ENCODE measurements at places on chromosomes 3 and 15.

DNA sequence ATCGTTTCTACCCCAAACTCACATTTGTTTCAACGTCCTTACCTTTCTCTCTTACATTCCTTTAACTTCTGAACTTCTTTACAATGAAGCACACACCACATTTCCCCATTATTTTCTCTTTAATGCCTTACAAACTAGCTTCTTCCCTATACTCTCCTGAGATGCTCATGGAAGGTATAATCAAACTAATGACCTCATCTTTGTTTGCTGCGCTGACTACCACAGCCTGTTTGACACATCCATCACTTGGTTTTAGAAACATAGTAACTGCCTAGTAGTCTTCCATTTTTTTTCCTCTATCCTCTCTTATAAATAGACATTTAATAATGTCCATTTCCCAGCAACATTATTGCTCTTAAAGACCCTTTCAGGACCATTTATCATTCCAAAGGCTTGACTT, 230.5 kb upstream of the LRTM1 start:
- DNase-seq = no peak

- no peak for DNase-seq
Observed at GRCh38 chr15:38424101-38424552, 29.8 kb upstream of the FAM98B start.

DNA sequence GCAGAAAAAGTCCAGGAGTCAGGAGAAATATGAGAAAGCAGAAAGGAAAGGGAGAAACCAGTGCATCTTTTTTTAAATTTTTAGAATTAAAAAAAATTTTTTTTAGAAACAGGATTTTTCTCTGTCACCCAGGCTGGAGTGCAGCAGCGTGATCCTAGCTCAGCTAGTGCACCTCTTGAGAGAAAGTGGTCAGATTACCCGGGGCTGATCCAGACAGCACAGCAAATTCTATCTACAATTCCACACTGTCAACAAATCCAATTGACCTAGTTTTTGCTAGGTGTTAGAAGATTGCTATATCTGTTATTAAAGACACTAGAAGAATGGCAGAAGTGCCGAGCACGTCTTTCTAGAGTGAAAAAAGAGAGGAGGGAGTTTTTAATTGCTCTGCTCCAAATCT, 117.3 kb downstream of the RFTN1 start:
- DNase-seq = no peak

GRCh38 chr3:188152660-188153436, 1.1 kb upstream of the LPP start:
- DNase-seq = no peak

- no peak for DNase-seq
Observed at GRCh38 chr15:39918688-39919385, 1.2 kb downstream of the GPR176 start.

DNA sequence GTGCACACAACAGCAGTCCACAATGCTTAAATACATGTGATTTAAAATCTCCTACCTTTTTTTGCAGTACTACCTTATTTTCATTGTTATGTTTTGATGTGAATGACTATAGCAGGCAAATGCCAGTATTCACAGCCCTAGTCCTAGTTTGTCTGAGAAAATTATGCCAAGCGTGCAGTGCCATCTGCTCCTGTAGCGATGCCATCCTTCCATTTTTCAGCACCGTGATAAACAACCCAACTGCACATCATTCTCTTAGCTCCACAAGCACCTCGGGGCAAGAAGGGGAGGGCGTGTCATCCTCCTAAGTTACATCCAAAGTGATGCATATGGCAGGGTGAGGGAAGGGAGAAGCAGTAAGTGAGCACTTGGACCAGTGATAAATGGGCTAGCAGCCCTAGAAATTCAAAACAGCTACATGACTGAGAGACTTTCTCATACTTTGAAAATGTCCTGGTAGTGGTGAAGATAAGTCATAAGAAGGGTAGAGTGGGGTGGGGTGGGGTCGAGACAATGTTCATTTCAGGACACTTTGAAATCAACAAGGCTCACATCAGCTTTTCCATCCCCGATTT, 198.8 kb downstream of the LSAMP start:
- DNase-seq = no peak

- peak; percentile 82 for DNase-seq
Observed at GRCh38 chr3:190862209-190863118, at the start of gene GMNC. GMNC (minus strand) TSS chr3:190862694; CDS start chr3:190862615, 79 bp downstream.

- DNase-seq = no peak
Observed at GRCh38 chr3:114846252-114846651, 300.8 kb downstream of the ZBTB20 start.

DNA sequence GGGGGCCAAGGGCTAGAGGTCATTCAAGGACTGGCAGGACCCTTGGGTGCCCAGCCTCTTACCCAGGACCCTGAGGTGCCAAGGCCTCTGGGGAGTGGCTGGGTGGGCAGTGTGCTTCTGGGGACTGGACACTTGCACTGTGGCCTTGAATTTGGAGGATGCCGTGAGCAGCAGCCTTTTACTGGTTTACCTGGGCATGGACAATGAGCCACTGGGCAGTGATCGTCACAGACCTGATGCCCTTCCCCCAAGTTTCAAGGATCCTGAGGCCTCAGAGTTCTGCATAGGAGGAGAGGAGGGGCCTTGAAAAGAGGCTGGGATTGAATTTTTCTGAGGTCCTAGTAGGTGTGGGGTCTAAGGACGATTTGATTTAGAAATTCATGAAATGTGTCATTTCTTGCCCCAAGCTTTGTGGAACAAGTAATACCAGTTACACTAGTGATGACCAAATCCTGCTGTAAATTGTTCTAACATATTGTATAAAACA, 146.1 kb upstream of the TPM1 start:
- DNase-seq = peak; percentile 67

DNA sequence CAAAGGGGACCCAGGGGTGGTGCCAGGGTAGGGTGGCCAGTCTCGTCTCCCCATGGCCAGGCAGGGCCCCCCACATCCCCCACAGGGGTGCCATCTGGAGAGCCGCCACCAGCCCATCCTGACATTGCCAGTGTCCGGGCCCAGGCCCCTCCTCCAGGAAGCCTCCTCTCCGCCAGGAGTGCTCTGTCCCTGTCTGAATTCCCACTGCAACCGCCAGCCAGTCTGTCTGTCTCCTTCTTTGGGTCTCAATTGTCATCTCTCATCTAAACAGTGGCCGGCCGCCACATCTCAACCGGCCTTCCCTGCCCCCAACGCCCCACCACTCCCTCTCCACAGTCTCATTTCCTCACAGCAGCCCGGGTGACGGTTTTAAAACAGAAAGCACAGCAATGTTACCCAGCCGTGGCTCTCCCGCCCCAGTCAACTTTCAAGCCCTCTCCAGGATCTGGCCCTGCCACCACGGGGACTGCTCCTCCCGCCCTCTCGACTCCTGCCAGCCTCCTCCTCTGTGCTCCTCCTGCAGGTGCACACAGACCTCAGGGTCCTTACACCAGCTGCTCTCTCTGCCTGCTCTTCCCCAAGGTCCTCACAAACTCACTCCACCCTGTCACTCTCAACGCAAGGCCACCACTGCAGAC, 57.0 kb downstream of the IQSEC1 start:
- no peak for DNase-seq

GRCh38 chr3:152466784-152467183, 198.1 kb downstream of the MBNL1 start:
- no peak for DNase-seq

DNA sequence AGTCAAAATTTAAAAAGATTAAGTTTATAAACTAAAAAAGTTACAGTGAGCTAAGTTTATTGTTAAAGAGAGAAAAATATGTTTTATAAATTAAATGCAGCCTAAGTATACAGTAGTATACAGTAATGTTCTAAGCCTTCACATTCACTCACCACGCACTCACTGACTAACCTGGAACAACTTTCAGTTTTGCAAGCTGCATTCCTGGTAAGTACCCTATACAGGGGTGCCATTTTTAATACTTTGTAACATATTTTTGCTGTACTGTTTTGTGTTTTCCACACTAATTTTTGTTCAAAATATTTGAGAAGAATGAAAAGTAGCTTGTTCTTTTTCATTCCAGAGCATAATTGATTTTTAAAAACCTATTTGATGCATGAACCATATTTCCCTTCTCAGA, 524.9 kb downstream of the RBMS3 start:
- DNase-seq = no peak

- no peak for DNase-seq
Observed at GRCh38 chr3:50239649-50240048, 3.6 kb downstream of the GNAI2 start.

GRCh38 chr15:40932649-40933516, 3.7 kb downstream of the DLL4 start:
- no peak for DNase-seq

- DNase-seq = no peak
Observed at GRCh38 chr3:153029350-153029749, 132.7 kb upstream of the RAP2B start.

All from HCT116 (cell line).